ENCODE measurements at places on chromosomes 2 and 18.
A peak's percentile ranks its signal among the peaks of the same experiment; 100 is the strongest.

- no peak for DNase-seq
Observed at GRCh38 chr2:236718207-236718992, 148.8 kb downstream of the ACKR3 start.

- peak; percentile 24 for DNase-seq
Observed at GRCh38 chr2:64852771-64853241, 136.4 kb upstream of the SLC1A4 start.

- DNase-seq: no peak
Observed at GRCh38 chr18:61400716-61401115, 67.5 kb downstream of the CDH20 start.

DNA sequence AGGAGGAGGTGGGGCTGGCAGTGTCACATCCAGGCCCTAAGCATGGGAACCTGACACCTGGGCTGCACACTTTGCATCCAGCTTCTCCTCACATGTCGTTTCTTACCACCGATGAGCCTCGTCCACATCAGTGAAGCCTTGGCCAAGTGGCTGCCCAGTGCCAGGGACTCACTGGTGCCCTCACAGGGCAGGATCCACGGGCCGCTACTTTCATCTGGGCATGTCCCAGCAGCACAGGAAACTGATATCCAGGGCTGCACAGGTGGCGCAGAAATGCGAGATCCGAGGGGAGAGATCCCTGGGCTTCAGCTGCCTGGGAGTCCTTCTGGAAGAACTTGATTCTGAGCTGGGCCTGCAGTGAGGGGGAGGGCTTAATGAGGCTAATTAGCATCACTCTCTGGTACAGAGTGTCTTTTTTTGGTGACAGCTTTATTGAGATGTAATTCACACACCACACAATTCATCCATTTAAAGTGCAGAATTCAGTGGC lies 291.6 kb upstream of the HDAC4 start:
- peak; percentile 17 for DNase-seq

GRCh38 chr2:152428800-152429582 lies 94.0 kb downstream of the FMNL2 start:
- DNase-seq: no peak

DNA sequence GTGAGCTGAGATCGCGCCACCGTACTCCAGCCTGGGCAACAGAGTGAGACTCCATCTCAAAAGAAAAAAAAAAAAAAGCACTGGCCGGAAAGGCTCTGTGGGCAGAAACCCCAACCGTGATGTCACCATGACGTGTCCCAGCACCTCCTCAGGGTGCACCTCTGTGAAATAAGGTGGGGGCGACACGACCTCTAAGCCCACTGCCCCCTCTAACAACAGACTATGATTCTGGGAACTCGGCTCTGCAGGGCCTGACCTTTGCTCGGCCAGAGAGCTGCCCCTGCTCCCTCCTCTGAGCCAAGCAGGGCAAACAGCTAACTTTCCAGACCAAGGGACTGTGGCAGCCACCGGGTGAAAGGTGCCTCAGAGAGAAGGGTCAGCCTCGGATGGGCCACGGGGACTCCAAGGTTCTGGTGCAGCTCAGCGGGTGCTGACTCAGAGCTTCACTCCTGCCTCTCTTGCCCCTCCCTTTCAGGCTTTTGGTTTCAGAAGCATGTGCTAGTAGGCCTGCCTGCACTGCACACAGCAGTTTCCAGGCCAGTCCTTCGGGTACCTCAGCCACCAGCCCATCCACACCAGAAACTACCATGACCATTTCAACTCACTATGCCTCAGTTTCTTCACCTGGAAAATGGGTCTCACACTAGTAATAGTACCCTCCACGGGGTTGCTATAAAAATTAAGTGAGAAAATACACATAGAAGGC lies 8.0 kb downstream of the TMBIM1 start:
- no peak for DNase-seq

GRCh38 chr2:157662401-157662800 lies 33.7 kb upstream of the ACVR1C start:
- DNase-seq: no peak

DNA sequence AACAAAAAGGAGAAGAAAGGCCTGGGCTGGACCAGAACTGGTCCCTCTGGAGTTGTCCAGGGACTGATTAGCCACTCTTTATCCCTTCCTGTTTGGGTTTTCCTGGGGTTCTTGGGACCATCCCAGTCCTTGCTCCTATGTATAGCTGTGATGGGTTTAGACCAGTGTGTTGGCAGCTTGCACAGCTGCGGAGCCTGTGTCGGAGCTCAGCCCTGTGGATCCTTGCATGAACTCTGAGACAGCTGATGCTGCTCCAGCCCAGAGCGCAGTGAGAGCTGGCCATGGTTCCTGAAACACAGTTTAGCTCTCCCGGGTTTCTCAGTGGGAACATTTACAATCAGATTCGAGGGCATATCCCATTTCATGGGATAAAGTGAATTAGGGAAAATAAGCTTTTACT lies 16.9 kb downstream of the IMPA2 start:
- DNase-seq: no peak

DNA sequence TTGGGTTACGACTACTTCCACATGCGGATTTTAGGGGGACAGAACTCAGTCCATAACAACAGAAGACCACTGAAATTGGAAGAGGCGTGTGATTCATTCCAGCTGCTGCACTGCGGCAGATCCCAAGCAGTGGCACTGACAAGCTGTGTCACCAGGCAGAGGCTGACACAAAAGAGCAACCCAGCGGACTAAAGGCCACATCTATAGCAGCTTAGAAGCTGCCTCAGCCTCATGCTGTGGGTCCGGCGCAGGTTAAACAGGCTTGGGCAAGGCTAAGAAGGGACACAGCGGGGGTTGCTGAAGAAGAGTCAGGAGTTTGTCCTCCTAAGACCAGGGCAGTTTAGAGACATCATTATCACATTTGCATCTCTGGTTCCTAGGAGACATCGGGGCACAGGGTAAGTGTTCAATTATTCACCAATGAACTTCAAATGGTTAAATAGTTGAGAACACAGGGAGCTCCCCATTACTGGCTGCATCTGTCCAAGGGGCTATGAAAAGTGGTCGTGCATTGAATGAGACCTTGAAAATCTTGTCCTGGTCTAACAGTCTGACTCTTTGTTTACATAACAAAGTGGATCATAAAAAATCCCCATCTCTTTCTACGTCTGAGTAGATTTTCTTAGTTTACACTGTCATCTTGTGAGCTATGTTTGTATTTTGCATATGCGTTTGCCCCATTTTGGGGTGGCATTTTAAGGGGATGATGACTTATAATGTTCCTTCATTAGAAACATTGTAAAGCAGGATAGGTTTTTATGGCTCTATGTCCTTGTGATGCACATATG lies 162.3 kb upstream of the TRIB2 start:
- no peak for DNase-seq

GRCh38 chr2:28729698-28730097 lies 21.9 kb upstream of the PPP1CB start:
- DNase-seq: no peak

DNA sequence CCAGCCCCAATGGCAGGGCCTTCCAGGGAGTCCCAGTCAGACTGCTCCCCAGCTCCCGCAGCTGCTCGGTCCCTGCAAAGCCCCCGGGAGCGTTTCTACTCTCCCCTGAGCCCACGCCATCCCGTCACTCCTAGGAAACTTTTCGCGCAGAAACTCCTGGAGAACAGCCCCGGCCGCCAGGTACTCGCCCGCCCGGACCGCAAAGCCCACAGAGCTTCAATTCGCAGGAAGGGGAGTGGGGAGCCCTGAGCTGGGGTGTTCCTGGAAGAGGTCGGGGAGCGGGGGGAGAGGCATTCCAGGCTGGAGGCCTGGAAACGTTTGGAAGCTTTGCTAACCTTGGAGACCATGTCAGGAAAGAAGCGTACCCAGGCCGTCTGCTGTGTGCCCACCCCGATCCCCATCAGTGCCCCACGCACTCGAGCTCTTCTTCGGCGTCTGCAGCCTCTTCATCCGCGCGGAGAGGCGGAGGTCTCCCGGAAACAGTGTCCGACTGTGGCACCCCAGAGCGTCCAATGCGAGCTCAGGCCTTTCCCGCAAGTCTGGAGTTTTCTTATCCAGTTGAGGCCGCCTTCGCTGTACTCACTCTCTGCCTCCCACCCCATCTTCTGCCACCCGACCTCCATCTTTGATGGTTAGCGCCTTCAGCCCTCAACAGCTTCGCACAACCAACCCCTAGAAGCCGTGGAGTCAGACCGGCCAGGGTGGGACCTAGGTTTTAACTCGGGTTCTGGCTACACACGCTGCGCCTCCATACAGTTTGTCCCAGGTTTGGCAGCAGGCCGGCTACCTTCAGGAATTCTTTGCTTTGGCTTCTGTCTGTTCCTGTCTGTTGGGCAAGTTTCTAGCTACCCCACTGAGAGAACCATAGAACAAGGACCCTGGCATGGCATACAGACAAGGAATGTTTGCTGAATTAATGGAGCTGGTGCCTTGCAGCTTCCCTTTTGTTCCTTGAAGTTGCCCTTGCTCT lies 3.7 kb downstream of the PCGF1 start:
- no peak for DNase-seq

GRCh38 chr2:45207101-45207500 lies 197.8 kb upstream of the SIX2 start:
- no peak for DNase-seq

GRCh38 chr2:109452318-109453305 lies 161.2 kb downstream of the SEPTIN10 start:
- no peak for DNase-seq

DNA sequence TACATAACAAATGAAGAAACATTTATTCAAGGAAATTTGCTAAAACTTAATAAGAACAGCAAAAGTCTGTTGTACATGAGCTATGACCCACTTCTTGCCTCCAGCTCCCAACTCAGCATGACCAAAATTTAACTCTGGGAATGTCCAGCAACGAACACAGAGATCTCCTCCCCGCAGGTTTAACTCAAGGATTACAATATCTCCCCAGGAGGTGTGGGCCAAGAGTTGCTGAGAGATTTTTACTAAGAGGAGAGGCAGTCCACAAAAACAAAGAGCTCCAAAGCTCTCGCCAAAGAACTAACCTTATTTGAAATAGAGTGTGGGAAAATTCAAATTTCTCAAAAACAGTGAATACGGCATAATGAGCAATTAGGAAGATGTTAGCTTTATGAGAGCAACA lies 318.5 kb downstream of the GRB14 start:
- no peak for DNase-seq

GRCh38 chr2:112310906-112311305 lies 35.5 kb downstream of the ZC3H6 start:
- no peak for DNase-seq

GRCh38 chr2:23566241-23567142 lies 181.5 kb downstream of the KLHL29 start:
- no peak for DNase-seq

GRCh38 chr18:4658804-4659203 lies 203.7 kb upstream of the DLGAP1 start:
- no peak for DNase-seq

GRCh38 chr2:9247786-9248185 lies 41.2 kb downstream of the ASAP2 start:
- no peak for DNase-seq
